ENCODE measurements at places on chromosomes 4 and X.
A peak's percentile ranks its signal among the peaks of the same experiment; 100 is the strongest.

GRCh38 chr4:46818604-46819003 is 90.4 kb downstream of the COX7B2 start:
- no peak for DNase-seq

GRCh38 chrX:20373063-20373462 is 106.4 kb upstream of the RPS6KA3 start:
- DNase-seq = no peak

- DNase-seq = no peak
These were observed 421.7 kb upstream of the INTU start for GRCh38 chr4:127210893-127211649.

- DNase-seq = no peak
These were observed 458.8 kb downstream of the CCSER1 start for GRCh38 chr4:90585961-90586360.

DNA sequence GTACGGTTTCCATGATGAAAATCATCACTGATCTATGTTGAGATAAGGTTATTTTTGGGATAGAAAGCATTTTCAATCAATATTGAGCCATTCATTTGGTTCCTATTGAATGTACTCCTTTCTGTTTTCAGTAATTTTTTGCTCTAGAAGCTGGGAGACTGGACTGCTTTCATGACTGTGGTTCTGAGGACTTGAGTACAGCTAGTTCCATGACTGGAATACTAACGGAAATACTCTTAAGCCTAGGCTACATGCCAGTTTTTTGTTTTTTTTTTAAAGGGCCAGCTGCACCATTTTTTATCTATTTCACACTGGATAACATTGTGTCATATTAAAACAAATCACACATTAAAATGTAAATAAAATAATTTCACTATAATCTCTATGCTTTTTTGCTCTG is 16.7 kb downstream of the PRR32 start:
- no peak for DNase-seq

DNA sequence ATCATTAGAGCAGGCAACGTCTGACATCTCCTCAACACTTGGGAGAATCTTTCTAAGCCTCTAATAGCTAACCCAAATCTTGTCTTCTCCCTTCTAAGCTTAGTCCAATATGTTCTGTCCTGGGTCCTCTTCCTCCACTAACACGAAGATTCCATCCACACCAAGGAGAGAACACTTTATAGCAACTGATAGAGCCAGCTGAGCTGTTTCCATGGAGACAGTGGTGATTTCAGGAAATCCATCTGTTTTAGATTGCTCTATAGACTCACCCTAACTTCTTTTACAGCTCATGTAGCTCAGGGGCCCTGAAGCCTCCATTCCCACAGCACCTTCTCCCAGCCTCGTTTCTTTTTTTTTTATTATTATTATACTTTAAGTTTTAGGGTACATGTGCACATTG is 37.4 kb downstream of the SCD5 start:
- no peak for DNase-seq

DNA sequence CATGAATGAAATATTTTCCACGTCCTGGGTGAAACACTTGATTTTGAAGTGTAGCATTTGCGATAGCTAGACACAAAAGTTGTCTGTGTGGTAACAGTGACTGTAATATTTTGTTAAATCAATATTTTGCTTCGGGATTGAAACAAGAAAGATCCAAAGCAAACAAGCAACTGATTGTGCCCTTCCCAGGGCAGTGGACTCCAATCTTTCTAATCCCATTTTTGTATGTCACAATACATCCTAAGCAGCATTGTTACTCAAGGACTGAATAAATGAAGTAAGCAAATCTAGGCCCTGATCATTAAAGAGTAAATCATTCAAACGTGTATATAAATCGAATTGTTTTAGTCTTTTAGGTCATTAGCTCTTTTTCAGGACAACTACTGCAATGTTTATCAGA is 2.8 kb downstream of the ITM2A start:
- no peak for DNase-seq

GRCh38 chr4:83358410-83358809 is 23.8 kb upstream of the HPSE start:
- DNase-seq = peak; percentile 59

DNA sequence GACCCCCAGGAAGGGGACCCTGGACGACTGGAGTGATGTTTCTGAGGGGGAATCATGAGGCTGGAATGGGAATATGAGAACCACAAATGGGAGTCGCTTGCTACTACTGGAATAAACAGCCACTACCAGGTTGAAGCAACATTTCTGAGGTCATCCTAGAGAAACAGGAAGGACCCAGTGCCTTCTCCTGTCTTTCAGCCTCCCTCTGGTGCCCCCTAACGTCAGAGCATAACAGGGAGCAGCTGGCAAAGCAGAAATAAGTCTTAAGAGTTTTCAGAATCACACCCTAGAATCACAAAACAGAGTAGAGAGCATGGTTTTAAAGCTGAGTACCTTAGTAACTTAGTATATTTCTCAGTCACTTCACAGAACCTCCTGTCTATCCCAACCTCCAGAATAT is 347.8 kb upstream of the PITX2 start:
- peak; percentile 36 for DNase-seq

GRCh38 chr4:84401701-84402306 is 97.3 kb downstream of the NKX6-1 start:
- DNase-seq = no peak

GRCh38 chr4:476501-476900 is 22.5 kb downstream of the ZNF721 start:
- DNase-seq = no peak

DNA sequence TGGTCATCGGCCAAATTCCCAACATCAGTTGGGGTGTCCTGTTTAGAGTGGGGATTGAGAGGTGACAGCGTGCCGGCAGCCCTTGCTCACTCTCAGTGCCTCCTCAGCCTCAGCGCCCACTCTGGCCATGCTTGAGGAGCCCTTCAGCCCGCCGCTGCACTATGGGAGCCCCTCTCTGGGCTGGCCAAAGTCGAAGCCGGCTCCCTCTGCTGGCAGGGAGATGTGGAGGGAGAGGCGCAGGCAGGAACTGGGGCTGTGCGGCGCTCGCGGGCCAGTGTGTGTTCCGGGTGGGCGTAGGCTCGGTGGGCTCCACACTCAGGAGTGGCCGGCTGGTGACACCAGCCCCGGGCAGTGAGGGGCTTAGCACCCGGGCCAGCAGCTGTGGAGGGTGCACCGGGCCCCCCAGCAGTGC is 7.1 kb upstream of the CENPU start:
- no peak for DNase-seq
